Stimulated activated CD4-positive, alpha-beta T cell treated with anti-CD3 and anti-CD28 coated beads, Interleukin-12 subunit alpha, Interleukin-12 subunit beta, amount 100 ng/mL, for 4 hours (primary cell): ENCODE measurements at places on chromosomes 1 and 21.

DNA sequence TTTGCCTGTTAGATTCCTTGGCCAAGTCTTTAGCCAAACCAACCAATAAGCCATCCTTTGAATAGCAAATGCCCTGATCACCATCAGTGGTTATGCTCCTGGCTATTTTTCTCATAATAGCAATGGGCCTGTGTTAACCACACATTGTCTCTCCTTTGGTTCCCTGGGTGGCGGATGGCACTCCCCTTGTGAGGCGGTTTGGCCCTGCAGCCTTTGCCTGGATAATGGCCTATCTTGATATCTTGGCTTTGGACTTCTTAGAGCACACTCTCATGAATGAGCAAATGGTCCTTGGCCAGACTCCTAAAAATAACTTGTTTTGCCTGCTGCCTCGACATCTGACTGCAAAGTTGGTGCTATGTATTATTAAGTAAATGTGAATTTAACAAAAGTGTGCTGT is 22.4 kb upstream of the ZBTB18 start:
- DNase-seq = no peak

- DNase-seq = no peak
Observed at GRCh38 chr1:43937179-43937865, 3.7 kb downstream of the ARTN start.

- DNase-seq = no peak
Observed at GRCh38 chr1:194347200-194347599, 1160.8 kb upstream of the B3GALT2 start.

GRCh38 chr1:7552402-7552801 is 218.7 kb upstream of the VAMP3 start:
- no peak for DNase-seq

GRCh38 chr1:87140831-87141540 is 187.7 kb upstream of the LMO4 start:
- no peak for DNase-seq

GRCh38 chr1:53539711-53540603 is 80.8 kb downstream of the DMRTB1 start:
- DNase-seq = no peak

GRCh38 chr21:18006691-18007090 is 187.5 kb upstream of the C21orf91 start:
- no peak for DNase-seq

- DNase-seq = no peak
Observed at GRCh38 chr1:229562686-229563085, 4.2 kb upstream of the ABCB10 start.

GRCh38 chr1:3652548-3653285 is 401 bp downstream of the TP73 start:
- DNase-seq = peak; percentile 10

DNA sequence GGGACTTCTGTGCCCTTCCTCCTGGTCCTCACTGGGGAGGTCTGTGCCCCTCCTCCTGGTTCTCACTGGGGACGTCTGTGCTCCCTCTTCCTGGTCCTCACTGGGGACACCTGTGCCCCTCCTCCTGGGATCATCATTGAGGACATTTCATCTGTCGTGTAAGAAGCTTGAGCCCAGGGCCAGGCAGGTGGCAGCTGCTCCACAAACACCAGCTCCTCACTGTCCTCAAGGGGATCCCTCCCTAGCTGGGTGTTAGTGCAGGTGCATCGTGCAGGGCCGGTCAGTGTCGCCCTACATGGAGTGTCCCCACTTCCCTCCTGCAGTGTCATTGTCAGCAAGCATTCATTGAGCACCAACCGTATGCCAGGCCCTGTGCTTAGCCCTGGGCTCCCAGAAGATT is 312.7 kb downstream of the PTPRU start:
- DNase-seq = no peak

- DNase-seq = no peak
Observed at GRCh38 chr1:6625584-6626149, 999 bp downstream of the THAP3 start.

- no peak for DNase-seq
Observed at GRCh38 chr1:162918151-162918754, 57.3 kb upstream of the CCDC190 start.

GRCh38 chr1:220880726-220881506 is 1.7 kb downstream of the HLX start:
- no peak for DNase-seq

GRCh38 chr21:29708401-29708800 is 231.4 kb downstream of the GRIK1 start:
- DNase-seq = no peak

GRCh38 chr1:174584071-174584470 is 136.3 kb downstream of the GPR52 start:
- DNase-seq = no peak

DNA sequence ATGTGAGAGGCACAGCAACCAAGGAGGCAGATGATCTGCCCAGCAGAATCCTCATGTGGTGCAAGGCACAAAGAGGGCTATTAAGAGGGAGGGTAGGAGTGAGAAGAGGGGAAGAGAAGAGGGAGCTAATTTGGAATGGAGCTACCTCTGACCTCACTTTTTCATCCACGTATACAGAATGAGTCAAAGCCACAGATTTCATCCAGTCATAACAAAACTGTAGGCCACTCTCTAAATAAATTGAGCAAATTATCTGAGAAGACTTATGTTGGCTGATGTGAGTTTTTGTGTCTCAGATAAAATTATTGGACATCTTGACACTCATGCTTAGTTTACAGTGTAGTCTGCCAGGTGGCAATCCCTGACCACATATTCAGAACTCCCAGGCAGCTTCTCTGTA is 325.6 kb downstream of the TTLL7 start:
- no peak for DNase-seq

- no peak for DNase-seq
Observed at GRCh38 chr1:241715956-241716355, 63.9 kb downstream of the WDR64 start.

GRCh38 chr21:29718081-29718815 is 221.5 kb downstream of the GRIK1 start:
- DNase-seq = no peak

DNA sequence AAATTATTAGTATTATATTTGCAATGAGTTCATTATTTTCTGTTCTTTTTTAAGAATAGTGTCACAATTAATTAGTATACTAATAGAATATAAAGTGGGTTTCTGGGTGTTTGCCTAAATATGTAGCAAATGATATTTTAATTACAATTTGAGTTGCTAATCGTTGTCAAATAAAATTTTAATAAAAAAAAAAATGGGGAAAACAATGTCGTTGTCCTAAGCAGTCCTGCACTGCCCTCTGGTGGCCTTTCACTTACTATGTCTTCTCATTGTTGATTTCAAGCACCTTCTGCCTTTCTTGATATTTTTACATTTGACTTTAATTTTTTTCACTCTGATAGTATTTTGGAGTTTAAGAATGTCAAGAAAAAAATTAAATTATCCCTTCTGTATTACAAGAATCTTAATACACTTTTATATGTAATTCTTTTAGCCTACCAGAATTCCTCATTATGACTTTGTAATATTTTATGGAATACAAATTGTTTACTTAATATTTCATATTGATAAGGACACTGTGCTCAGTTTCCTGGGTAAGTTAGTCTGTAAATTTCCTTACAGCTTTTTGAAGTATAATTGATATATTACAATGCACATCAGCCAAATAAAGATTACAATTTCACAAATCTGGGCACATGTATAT is 104.5 kb upstream of the FMN2 start:
- no peak for DNase-seq

- no peak for DNase-seq
Observed at GRCh38 chr1:82848043-82848442, 1047.3 kb downstream of the ADGRL2 start.

DNA sequence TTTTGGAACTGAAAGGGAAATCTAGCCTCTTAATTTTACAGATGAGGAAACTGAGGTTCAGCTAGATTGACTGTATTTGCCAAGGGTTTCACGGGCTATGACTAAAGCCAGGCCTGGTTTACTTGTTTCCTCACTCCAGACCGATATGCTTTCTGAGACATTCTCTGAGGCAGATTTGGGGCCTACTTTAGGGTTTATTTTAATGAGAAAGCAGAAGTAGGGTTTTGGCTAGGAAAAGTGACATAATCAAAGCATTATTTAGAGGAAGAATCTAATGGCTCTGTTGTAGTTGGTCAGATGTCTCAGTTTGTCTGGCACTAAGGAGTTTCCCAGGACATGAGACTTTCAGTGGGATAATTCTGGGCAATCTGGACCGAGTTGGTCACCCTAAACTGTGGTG is 1.5 kb upstream of the RPTN start:
- DNase-seq = no peak

GRCh38 chr1:237386362-237387143 is 344.6 kb downstream of the RYR2 start:
- no peak for DNase-seq

- DNase-seq = no peak
Observed at GRCh38 chr1:218717575-218717974, 372.4 kb downstream of the TGFB2 start.

- no peak for DNase-seq
Observed at GRCh38 chr1:23644555-23644866, 47.1 kb upstream of the RPL11 start.

- no peak for DNase-seq
Observed at GRCh38 chr21:43913928-43914327, 48.9 kb downstream of the AGPAT3 start.

DNA sequence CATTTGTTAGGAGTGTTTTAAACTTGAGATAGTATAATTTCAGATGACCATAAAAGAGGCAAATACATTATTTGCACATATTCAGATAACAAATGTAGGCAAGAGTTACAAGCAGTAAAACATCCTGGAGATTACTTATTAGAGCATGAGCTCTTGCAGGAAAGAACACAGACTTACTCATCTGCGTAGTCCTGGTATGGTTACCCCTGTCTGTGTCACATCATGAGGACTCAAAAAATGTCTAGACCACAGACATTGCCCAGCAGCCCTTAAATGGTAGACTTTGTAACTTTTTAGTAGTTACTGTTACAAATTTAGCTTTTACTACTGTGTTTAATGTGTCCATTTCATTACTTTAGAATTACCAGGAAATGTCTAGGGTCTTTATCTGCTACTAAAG is 12.8 kb downstream of the CACHD1 start:
- DNase-seq = no peak

GRCh38 chr1:228452194-228453021 is 34.8 kb upstream of the RNF187 start:
- DNase-seq = no peak

DNA sequence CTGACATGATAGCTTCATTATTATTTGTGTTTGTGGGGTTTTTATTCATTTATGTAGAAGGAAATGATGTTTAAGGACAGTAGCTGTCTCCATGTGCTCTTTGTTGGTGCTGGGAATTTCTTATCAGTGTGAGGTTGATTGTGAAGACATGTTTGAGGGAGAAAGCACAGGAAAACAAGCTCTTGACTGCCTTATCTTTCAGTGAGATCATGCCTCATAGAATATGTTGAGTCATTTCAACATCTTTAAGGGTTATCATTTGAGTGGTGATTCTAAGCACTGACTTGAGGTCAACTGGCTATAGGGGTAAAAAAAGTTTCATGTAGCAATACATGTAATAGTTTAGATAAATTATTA is 405.1 kb upstream of the ADAMTS5 start:
- DNase-seq = no peak

GRCh38 chr1:22273686-22274681 is 131.1 kb upstream of the WNT4 start:
- no peak for DNase-seq

DNA sequence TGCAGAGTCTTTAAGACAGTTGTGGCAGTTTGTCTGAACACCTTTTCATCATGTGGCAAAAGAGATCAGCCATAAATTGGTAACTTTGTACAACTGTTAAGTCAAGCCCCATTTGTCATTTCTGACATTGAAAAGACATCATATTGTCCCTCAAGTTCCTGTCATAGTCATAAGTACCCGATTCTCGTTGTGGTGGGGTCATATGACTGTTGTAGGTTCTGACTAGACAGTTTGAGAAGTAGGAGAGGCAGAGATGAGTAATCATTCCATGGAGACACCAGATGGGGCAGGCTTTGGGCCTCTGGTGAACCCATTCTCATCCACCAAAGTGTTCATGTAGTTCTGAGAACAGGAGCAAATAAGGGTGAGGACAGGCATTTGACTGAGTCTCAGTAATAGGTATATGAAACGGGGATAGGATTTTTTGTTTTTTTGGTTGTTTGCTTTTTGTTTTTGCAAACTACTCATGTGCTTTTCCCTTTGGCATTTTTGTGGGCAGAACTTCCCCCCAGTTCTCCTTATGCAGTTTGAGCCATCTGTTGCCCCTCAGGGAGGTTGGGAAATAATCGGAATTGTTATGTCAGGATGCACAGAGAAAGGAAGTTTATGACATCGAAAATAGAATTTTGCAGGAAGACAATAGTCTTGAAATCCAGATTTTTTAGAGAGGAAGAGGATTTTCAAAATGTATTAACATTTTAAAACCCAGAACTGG is 86.9 kb upstream of the KCNE2 start:
- no peak for DNase-seq

DNA sequence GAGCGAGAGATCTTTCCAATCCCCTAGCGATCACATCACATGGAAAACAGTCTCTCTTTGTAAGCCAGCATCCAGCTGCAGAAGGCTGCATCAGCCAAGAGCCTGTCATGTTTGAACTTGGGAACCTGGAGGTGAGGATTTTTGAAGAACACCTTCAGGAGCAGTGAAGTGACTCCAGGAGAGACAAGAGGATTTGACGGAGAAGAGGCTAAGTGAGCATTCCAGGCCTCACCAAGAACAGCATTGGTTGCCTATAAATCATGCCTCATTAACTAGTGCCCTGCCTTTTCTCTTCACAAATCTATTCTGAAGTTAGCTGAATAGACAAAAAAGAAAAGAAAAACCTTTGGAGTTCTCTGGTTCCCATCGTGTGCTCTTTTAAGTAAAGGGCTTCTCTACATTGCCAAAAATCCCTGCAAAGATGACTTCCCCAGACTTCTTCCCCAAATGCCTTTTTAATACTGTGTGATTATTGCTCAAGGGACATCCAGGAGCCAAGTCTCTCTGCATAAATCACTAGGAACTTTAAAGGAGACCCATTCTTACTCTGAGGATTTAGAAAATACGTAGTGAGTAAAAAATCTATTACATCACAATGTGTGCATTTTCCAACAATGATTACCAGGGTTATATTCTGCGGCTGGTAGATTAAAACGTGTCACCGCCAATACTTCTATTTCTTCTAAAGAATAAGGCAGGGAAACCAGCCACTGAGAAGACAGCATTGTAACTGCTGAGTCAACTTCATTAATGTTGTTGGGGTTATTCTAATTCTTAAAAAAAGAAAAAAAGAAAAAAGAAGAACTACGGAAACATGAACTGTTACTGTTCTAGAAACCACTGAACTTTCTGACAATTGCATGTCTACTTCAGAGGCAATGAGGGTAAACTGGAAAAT is 95.2 kb downstream of the KIF14 start:
- DNase-seq = no peak

DNA sequence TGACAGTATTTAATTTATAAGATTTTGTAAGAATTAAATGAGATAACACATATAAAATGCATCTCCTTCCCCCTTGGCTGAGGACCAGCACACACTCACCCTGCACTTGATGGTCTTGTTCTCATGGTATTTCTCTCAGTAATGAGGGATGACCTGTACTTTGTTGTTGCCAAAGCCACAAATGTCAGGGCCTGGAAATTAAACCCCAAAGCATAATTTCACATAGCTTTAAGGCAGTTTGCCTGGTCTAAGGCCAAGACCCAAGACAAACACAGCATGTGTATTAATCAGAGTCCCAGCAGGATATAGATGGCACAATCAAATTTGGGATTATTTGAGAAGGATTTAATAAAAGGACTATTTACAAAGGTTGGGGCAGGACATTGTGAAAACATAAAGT is 48.6 kb upstream of the EPS15 start:
- DNase-seq = no peak
